ENCODE measurements at places on chromosomes 11 and 22.

DNA sequence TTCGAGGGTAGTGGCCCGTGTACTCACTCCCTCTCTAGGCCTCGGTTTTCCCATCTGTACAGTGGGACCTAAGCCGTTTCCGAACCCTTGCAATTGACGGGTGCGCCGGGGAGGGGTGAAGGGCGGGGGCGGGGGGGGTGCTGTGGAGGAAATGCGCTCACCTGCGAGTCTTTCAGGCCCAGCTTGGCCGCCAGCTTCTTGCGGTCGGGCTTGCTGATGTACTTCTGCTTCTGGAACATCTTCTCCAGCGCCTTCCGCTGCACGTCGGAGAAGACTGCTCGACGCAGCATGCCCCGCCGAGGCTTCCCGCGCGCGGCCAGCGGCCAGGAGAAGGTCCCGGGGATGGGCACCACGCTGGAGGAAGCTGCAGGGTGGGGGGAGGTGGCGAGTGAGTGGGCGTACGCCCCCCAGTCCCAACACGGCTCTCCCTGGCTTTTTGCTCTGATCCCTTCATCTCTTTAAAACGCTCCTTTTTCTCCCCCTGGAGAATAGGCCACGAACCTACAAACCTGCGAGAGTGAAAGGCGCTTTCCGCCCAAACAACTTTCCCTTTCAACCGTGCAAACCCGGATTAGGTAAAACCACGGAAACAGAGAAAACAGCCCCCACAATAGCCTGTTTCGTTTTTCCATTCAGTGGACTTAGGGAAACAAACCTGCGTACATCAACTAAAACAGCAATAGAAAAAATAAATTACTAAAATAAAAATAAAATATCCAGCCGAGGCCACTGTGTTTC lies 3.2 kb downstream of the DBX1 start:
- DNase-seq: peak; percentile 63

GRCh38 chr11:36149538-36150242 lies 139.5 kb downstream of the COMMD9 start:
- DNase-seq: peak; percentile 98

GRCh38 chr11:94941131-94941530 lies 32.2 kb downstream of the CWC15 start:
- no peak for DNase-seq

- DNase-seq: no peak
Measured at GRCh38 chr22:27489178-27489675, 312.3 kb downstream of the MN1 start.

DNA sequence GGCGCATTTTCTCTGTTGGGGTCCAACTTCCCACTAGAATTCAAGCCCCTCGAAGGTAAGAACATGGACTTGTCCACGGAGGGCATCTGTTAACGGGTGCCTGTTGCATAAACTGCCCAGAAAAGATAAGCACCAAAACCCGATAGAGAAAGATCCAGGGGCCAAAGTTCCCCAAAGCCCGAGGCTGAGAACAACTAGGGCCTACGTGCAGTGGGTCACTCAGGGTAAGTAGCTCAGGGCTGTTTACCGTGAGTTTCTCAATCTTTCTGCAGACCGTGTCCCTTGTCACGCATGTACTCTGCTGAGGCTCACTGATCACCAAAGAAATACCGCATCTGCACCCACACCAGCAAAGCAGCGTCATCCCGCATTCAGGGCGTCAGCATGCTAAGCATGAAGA lies 24.4 kb downstream of the PGA5 start:
- DNase-seq: no peak

GRCh38 chr11:113562576-113562975 lies 87.4 kb upstream of the DRD2 start:
- DNase-seq: no peak

DNA sequence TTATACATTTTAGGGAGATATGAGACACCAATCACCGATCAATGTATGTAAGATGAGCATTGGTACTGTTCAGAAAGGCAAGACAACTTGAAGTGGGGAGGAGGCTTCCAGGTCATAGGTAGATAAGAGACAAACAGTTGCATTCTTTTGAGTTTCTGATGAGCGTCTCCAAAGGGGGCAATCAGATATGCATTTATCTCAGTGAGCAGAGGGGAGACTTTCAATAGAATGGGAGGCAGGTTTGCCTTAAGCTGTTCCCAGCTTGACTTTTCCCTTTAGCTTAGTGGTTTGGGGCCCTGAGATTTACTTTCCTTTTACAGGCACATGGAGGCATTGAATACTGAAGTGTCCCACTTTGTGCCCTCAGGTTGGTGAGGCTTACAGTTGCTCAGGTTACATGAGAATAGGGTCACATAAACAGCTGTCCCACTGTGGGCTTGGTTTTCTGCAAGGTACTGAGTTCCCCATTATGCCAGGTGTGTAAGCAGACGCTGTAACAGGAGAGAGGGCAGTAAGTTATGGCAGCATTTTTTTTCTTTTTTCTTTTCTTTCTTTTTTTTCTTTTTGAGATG lies 129.8 kb upstream of the SERPIND1 start:
- DNase-seq: no peak

DNA sequence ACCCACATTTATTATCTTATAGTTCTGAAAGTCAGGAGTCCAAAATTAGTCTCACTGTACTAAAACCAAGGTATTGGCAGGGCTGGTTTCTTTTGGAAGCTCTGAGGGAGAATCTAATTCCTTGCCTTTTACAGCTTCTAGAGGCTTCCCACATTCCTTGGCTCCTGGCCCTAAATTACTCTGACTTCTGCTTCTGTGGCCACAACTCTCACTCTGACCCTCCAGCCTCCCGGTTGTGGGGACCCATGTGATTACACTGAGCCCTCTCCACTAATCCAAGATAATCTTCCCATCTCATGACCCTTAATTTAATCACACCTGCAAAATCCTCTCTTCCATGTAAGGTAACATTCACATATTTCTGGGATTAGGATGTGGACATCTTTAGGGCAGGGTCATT lies 110.9 kb downstream of the ARL14EP start:
- DNase-seq: no peak

DNA sequence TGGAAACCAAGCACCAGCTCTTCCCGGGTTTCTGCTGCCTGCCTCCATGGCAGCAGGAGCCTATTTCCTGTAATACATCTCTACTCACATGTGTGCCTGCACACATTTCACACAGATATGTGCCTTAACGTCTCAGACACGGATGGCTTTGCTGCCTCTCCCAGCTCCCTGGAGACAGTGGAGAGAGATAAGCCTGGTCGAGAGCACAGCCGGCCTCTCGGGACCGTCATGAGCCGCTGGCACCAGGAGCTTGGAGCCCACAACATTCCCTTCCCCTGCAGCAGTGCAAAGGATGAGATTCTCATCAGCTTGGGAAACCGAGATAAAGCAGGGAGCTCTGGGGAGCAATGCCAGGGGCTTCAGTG lies 587.7 kb downstream of the BRD1 start:
- DNase-seq: no peak

DNA sequence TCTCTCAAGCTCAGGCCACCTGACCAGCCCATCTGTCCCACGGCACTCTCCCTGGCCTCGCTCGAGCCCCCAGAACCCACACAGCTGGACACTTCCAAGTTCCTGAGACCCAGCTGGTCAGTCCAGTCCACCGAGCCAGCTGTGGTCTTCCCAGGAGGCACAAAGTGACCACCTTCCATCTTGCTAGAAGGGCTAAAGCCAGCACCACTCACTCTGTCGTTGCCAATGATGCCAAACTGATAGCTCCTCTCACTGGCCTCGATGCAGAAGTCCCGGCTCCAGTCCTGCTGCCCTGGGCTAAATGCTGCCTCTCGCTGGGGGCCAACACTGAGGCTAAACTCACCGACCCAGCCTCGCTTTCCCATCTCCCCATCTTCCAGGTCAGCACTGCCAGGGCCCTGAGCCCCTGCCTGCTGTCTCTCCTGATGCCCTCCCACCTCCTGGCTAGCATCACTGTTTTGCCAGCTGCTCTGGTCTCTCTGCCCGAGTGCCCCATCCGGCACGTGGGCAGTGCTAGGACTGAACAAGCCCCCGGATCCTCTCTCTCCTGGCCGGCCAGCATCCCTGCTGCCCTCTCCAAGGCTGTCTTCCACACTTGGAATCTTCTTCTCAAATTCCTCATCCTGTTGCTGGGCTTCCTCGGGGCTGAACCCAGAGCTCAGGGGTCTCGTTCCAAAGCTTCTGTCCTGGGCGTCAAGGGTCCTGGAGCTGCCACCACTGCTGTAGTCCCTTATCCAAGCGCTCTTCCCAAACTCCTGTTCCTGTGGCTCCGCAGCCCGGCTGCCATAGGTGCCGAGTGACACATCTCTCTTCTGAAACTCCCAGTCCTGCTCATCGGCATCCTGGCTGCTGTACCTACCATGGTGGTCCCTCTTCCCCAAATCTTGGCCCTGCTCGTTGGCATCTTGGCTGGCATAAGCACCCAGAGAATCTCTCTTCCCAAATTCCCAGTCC lies 15.4 kb downstream of the TNKS1BP1 start:
- no peak for DNase-seq

- DNase-seq: no peak
Measured at GRCh38 chr11:116136987-116137674, 632.9 kb upstream of the CADM1 start.

- no peak for DNase-seq
Measured at GRCh38 chr11:111135101-111135500, 110.4 kb upstream of the POU2AF2 start.

DNA sequence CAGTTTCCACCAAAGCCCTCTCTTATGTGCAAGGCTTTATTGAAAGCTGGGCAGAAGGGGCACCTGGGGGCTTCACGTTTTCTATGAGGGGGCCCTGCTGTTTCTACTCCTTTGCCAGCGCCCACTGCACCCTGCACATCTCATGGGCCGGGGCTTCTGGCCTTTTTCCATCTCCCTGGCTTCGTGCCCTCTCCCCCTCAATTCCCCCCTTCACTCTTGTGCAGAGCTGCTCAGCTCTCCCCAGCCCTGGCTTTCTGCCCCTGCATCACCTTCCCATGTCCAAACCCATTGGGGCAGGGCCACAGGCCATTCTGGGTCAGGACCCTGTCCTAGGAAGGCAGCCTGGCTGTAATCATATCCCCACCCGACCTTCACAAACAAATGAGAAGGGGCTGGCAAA lies 36.5 kb downstream of the MCM5 start:
- no peak for DNase-seq

GRCh38 chr11:15006139-15006759 lies 34.1 kb upstream of the CALCA start:
- no peak for DNase-seq

GRCh38 chr11:28114731-28115130 lies 6.5 kb downstream of the METTL15 start:
- no peak for DNase-seq

DNA sequence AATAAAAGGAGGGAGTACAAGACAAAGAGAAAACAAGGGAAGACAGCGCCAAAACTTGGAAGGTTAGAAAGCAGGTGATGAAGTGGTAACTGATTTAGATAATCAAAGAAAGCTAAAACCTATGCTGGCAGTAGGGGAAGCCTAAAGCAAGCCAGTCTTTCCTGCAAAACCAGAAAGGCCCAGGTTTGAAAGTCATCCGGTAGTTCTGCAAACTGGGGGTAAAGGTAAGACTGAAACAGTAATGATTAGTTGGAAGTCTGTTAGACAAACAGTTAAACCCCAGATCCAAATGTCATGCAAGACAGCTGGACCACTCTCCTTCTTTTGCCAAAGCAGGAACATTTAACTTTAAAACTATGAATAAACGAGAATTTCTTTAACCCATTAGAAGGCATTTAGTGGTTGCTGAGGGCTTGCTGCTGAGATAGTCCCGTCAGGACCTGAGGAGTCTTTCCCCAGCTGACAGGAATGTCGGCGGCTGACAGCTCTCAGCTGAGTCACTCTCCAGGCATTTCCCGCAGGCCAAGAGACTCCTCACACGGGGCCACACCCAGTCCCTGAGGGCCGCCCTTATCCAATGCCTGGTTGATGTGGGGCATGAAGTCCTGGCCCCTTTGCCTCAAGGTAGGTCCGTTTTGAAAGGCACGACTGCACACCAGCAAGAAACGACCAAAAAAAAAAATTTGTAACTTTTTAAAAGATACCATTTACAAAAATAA lies 36.3 kb upstream of the CFAP300 start:
- DNase-seq: peak; percentile 99

DNA sequence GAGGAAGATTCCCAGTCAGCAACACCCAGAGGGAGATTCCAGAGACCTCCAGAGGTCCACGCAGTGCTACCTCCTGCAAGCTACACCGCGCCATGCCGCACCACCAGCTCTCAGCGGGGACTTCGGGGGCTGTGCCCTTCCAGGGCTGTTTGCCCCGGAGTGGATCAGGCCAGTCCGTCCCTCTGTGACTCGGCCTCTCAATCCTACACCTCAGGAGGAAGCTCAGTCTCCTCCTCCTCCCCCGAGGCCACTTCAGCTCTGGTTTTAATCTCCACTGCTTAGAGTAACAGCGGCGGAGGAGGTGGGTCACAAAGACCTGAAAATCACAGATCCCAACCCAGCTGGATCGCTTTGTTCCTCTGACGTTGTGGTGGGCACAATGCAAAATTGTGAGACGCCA lies 68.6 kb downstream of the PHF21B start:
- DNase-seq: no peak

DNA sequence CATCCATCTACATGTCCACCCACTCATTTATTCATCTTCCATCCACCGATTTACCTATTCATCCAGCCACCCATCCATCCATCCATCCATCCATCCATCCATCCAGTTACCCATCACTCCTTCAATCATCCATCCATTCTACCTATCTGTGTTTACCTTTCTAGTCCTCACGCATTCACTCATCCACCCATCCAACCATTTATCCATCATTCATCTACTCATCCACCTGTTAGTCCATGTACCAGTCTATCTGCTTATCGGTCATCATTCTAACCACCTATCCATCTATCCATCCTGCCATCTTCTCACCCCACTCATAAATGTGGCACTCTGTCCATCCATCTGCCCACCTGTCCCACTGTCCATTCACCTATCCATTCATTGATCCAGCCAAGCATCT lies 21.9 kb upstream of the MYEOV start:
- no peak for DNase-seq

DNA sequence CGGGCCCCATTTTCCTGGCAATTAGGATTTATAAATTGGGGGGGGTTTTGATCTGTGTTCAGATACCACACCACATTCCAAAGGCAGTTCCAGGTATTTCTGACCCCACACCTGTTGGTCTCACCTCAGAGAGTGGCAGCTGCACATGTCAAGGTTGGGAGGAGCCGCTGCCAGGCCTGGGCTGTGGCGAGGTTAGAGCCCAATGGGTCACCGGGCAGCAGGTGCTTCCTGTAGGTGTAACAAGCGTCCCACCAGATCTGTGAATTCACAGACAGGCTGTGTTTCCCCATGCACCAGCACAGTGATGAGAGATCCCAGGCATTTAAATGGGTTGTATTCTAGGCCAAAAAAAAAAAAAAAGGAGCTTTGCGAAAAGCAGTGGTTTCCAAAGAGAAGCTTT lies 58.6 kb downstream of the CABIN1 start:
- DNase-seq: no peak

GRCh38 chr11:313304-313786 lies 495 bp upstream of the IFITM1 start:
- no peak for DNase-seq

GRCh38 chr11:36270701-36271100 lies 18.5 kb downstream of the COMMD9 start:
- no peak for DNase-seq

All from islet precursor cell (in vitro differentiated cells).